ENCODE measurements at places on chromosomes 1 and 21. TPM values are rescaled to one million over a fixed set of nuclear protein-coding genes. Genes with fewer than 3 reads are reported as not detected.

TIMM17A gene
- 39.5 TPM for total RNA-seq

SHISAL2A gene
- total RNA-seq, result 27.9 TPM

DNA sequence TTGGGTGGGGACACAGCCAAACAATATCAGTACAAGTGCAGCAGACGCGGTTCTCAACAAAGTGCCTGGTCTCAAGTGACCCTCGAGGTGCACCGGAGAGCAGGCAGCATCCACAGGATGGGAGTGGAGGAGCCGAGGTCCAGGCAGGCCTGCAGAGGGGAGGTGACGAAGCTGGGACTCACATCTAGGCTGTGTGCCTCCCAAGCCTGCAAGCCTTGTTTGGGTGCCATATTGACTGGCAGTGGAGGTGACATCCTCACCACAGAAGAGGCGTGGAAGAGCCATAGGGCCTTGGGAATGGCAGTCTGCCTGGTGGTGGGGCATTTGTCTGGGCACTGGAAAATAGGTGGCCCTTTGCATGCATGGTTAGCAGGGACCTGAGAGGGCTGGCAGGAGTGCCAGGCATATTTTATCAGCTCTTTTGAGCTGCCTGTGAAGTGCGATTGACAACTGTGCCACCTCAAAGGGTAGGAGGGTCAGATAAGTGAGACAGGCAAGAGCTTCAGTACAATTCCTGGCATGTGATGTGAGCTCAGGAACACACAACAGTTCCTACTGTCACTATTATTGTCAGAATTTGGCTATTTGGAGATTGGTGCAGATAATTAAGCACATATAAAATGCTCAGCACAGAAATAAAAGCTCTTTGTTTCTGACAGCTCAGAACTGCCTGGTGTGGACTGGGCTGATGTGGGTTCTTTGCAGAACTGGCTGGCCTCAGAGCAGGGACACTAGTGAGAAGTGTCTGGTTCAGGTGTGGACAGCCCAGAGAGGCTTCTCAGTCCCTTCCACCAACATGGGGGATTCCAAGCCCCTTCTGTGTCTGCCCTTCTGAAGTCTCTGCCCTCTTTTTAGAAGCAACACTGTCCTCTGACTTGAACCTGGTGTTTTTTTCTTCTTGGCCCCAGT lies 347.6 kb upstream of the AJAP1 start:
- no peak for DNase-seq

- DNase-seq, result no peak
Observed at GRCh38 chr1:232422098-232422497, 207.8 kb downstream of the SIPA1L2 start.

- DNase-seq, result no peak
Observed at GRCh38 chr1:39130325-39130724, 74.2 kb upstream of the MACF1 start.

- no peak for DNase-seq
Observed at GRCh38 chr1:54153535-54154439, 987 bp upstream of the CDCP2 start.
